HCT116 (cell line): ENCODE measurements at places on chromosomes 16 and 17. TPM values are rescaled to one million over a fixed set of nuclear protein-coding genes. Genes with fewer than 3 reads are reported as not detected.
A peak's percentile ranks its signal among the peaks of the same experiment; 100 is the strongest.

Gene CHP2
- not detected for total RNA-seq

Gene NPIPA2
- 3.1 TPM for total RNA-seq

Gene LLGL2
- 209 TPM for total RNA-seq

Gene SMG1
- 72.7 TPM for total RNA-seq

Gene MYH2
- total RNA-seq, result not detected

Gene KRTAP17-1
- not detected for total RNA-seq

Gene TPSB2
- not detected for total RNA-seq

Gene BORCS6
- total RNA-seq, result 6.4 TPM

DNA sequence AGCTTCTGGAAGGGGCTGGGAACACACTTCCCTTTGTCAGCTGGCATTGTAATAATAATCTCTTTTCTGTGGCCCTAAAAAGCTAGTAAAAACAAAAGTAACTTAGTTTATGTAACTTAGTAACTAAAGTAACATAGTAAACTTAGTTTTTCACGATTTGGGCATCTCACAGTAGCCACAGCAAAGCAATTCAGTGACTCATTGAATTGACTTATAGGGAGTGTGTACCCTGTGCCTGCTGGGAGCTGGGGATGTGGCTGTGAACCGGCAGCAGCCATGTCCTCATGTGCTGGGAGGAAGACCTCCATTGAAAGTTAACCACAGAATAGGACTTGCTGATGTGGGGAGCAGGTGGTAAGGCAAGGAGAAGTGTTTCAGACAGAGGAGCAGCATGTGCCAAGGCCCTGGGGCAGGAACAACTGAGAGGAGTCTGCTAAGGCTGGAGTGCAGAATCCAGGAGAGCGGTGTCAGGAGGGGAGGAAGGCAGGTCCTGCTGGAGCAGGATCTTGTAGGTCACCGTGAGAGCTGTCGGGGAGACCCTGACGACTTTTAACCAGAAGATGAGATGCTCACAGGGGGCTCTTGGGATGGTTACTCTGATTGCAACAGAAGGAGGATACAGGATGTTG is 112.8 kb downstream of the PLCG2 start:
- no peak overlapping the region for H3K27ac ChIP-seq
- H3K27me3 ChIP-seq, result no peaks in the 10 kb centered on the region
- no peaks in the 10 kb centered on the region for H3K36me3 ChIP-seq

GRCh38 chr17:76714336-76714735 is 3.6 kb upstream of the MXRA7 start:
- peaks cover 38% of the 10 kb centered on the region for H3K36me3 ChIP-seq
- H3K27ac ChIP-seq, result no peak overlapping the region
- DNase-seq, result no peak
- no peaks in the 10 kb centered on the region for H3K27me3 ChIP-seq
- peaks cover 21% of the 10 kb centered on the region for H3K4me1 ChIP-seq

- peaks cover 19% of the 10 kb centered on the region for H3K27me3 ChIP-seq
- no peak overlapping the region for H3K4me3 ChIP-seq
- H3K27ac ChIP-seq, result no peak overlapping the region
- no peaks in the 10 kb centered on the region for H3K36me3 ChIP-seq
Observed at GRCh38 chr16:55386534-55387296, 62.7 kb downstream of the IRX6 start.

GRCh38 chr17:75517297-75517865 is 1.1 kb downstream of the TSEN54 start:
- H3K36me3 ChIP-seq, result peaks cover 16% of the 10 kb centered on the region
- DNase-seq, result peak; percentile 35
- peak overlapping the region; percentile 83 for H3K4me3 ChIP-seq
- no peaks in the 10 kb centered on the region for H3K27me3 ChIP-seq
- H3K4me1 ChIP-seq, result peaks cover 50% of the 10 kb centered on the region
- peak overlapping the region; percentile 86 for H3K27ac ChIP-seq

DNA sequence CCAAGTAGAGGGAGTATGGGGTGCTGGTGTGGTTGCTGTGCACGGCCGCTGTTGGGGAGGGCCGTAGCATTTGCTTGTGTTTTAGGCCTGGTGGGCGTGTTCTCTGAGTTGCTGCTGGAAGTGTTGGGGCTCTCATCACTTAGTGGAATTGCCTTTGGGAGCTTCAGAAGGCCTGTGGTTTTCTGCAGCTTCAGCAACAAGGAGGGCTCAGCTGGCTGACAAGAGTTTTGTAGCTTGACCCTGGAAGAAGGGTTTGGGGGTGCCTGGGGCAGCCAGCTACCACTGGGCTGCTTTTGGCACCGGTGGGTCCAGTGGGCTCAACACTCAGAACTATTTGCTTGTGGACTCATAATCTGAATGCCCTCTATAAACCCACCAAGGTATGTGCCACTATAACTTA is 30.9 kb downstream of the HAPSTR1 start:
- peaks cover 54% of the 10 kb centered on the region for H3K4me1 ChIP-seq
- H3K36me3 ChIP-seq, result peaks cover 20% of the 10 kb centered on the region
- H3K27me3 ChIP-seq, result no peaks in the 10 kb centered on the region
- H3K27ac ChIP-seq, result no peak overlapping the region; the same call in 1 of the 2 replicates
- H3K4me3 ChIP-seq, result no peak overlapping the region

GRCh38 chr17:66885417-66885816 is 50.5 kb downstream of the CACNG5 start:
- H3K4me3 ChIP-seq, result no peak overlapping the region
- H3K4me1 ChIP-seq, result no peaks in the 10 kb centered on the region
- H3K27ac ChIP-seq, result no peak overlapping the region
- H3K27me3 ChIP-seq, result no peaks in the 10 kb centered on the region

GRCh38 chr17:37478187-37478586 is 11.5 kb upstream of the DUSP14 start:
- H3K27me3 ChIP-seq, result no peaks in the 10 kb centered on the region
- H3K27ac ChIP-seq, result no peak overlapping the region
- no peak overlapping the region for H3K4me3 ChIP-seq
- no peak for DNase-seq

DNA sequence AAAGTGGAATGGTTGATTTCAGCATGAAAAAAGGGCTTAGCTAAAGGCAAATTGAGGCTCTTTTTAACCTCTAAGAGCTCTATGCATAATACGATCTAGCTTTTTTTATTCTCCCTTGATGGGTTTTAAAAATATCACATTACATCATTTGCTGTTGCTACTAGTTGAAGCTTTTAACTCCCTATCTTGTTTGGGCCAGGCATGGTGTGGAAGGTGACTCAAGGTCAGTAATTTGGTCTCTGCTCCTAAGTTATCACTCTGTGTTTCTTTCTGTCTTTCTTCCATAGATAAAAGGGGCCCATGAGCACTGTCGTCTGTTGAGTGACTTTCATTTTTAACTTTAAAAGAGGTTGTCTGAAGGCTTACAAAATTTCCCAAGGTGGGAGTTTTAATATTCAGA is 58.1 kb upstream of the GOT2 start:
- peaks cover 14% of the 10 kb centered on the region; the same call in 1 of the 2 replicates for H3K27me3 ChIP-seq
- DNase-seq, result no peak
- no peaks in the 10 kb centered on the region for H3K4me1 ChIP-seq
- H3K36me3 ChIP-seq, result no peaks in the 10 kb centered on the region
- H3K4me3 ChIP-seq, result no peak overlapping the region

DNA sequence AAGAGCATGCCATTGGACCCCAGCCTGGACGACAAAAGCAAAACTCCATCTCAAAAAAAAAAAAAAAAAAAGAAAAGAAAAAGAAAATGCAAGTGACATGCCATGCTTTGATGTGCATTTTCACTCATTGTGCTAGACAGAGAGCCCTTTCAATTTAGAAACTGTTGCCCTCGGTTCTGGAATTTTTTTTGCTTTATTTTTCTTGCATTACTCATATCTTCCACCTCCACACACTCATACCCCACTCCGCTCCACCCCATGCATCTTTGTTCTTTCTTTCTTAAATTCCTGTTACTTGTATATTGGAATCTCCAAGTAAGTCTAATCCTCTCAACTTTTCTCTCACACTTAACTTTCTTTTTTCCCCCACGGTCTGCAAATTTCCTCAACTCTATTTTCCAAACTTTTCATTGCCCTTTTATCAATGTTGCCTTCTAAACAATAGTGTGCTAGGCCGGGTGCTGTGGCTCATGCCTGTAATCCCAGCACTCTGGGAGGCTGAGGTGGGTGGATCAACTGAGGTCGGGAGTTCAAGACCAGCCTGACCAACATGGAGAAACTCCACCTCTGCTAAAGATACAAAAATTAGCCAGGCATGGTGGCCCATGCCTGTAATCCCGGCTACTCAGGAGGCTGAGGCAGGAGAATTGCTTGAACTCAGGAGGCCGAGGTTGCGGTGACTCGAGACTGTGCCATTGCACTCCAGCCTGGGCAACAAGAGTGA is 16.8 kb upstream of the SUZ12 start:
- no peaks in the 10 kb centered on the region for H3K36me3 ChIP-seq
- no peak overlapping the region for H3K27ac ChIP-seq
- no peaks in the 10 kb centered on the region for H3K27me3 ChIP-seq
- DNase-seq, result no peak

DNA sequence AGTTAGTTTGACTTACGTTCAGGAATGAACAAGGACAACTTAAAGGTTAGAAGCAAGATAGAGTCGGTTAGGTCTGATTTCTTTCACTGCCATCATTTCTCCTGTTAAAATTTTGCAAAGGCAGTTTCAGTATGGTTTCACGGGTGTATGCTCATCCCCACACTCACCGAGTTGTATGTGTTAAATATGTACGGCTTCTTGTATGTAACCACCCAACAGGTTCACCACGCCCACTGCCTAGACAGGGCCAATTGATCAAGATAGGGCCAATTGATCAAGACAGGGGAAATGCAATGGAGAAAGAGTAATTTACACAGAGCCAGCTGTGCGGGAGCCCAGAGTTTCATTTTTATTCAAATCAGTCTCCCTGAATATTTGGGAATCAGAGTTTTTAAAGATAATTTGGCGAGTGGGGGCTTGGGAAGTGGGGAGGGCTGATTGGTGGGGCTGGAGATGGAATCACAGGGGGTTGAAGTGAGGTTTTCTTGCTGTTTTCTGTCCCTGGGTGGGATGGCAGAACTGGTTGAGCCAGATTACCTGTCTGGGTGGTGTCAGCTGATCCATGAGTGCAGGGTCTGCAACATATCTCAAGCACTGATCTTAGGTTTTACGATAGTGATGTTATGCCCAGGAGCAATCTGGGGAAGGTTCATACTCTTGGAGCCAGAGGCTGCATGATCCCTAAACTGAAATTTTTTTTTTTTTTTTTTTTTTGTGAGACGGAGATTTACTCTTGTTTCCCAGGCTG is 62.4 kb upstream of the PLCG2 start:
- H3K27me3 ChIP-seq, result no peaks in the 10 kb centered on the region
- no peaks in the 10 kb centered on the region for H3K36me3 ChIP-seq

GRCh38 chr16:86403085-86403484 is 107.2 kb upstream of the FOXF1 start:
- no peak overlapping the region for H3K27ac ChIP-seq
- H3K27me3 ChIP-seq, result no peaks in the 10 kb centered on the region
- H3K4me3 ChIP-seq, result no peak overlapping the region
- no peak for DNase-seq
- H3K4me1 ChIP-seq, result no peaks in the 10 kb centered on the region

GRCh38 chr16:11484691-11485258 is 101.9 kb downstream of the LITAF start:
- no peak for DNase-seq
- no peak overlapping the region for H3K27ac ChIP-seq
- peaks cover 6% of the 10 kb centered on the region for H3K4me1 ChIP-seq

DNA sequence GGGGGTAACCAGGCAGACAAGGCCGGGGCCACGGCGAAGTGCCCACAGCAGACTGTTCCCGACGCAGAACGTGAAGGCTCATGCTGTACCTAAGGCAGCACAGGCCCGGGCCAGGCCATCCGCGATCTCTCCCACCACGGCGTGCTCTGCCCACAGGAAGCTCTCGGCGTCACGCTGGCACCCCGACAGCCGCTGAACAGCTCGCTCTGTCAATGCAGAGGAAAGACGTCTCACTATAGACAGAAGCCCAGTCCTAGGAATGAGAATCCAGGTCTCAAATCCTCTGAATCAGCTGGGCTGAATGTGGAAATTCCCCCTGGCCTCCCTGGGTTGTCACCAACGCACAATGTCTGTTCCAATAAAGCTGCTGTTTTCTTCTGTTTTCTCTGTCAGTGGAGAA is 21.4 kb downstream of the SERPINF1 start:
- no peaks in the 10 kb centered on the region for H3K27me3 ChIP-seq
- H3K36me3 ChIP-seq, result peaks cover 16% of the 10 kb centered on the region
- peaks cover 19% of the 10 kb centered on the region for H3K4me1 ChIP-seq
- no peak for DNase-seq

- H3K36me3 ChIP-seq, result no peaks in the 10 kb centered on the region
- H3K27me3 ChIP-seq, result peaks cover 11% of the 10 kb centered on the region
- no peak overlapping the region for H3K4me3 ChIP-seq
- DNase-seq, result no peak
Observed at GRCh38 chr16:1027501-1027815, 45.1 kb upstream of the SSTR5 start.

DNA sequence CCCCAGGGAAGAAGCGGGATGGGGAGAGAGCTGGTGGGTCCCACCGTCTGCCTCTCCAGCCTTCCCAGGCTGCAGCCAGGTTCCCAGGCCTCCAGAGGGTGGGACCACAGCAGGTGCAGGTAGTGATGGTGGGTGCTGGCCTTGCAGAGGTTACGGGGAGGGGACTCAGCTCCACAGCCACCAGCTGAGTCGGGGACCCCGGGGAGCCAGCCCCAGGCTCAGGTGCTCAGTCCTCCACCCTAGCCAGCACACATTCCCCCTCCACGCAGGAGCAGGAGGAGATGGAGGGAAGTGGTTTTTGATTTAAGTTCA is 5.0 kb downstream of the TP53I13 start:
- peaks cover 3% of the 10 kb centered on the region; the same call in 1 of the 2 replicates for H3K36me3 ChIP-seq
- H3K4me1 ChIP-seq, result peaks cover 3% of the 10 kb centered on the region; the same call in 1 of the 2 replicates
- no peak overlapping the region for H3K4me3 ChIP-seq

DNA sequence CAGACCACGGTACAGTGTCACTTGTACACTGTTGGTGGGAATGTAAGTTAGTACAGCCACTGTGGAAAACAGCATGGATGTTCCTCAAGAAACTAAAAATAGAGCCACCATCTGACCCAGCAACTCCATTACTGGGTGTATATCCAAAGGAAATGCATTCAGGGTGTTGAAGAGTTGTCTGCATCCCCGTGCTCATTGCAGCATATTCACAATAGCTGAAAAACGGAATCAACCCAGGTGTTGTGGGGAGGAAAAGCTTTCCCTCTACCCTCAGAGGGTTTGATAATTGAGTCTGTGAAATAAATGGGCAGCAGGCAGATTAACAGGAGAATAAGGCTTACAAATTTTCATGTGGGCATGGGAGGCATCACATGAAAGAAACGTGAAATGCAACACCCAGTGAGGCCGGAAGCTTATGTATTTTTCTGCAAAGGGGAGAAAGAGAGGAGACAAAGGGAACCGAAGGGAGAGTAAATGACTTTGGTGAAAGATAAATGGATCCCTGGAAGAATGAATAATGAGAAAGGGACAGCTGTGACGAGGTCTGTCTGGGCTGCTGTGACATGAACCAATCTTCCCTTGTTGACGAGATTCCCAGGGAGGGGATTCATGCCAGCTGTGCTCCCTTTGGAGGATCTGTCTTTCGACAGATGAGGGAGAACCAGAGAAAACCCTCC is 106.2 kb downstream of the KCNJ12 start:
- H3K27ac ChIP-seq, result no peak overlapping the region
- H3K4me3 ChIP-seq, result no peak overlapping the region
- DNase-seq, result no peak

- no peak overlapping the region for H3K4me3 ChIP-seq
- H3K36me3 ChIP-seq, result no peaks in the 10 kb centered on the region
- H3K27ac ChIP-seq, result no peak overlapping the region
- H3K27me3 ChIP-seq, result no peaks in the 10 kb centered on the region
Observed at GRCh38 chr17:78742901-78743300, 39.2 kb downstream of the CYTH1 start.
